ENCODE measurements at places on chromosomes 12 and 14.
A peak's percentile ranks its signal among the peaks of the same experiment; 100 is the strongest.

DNA sequence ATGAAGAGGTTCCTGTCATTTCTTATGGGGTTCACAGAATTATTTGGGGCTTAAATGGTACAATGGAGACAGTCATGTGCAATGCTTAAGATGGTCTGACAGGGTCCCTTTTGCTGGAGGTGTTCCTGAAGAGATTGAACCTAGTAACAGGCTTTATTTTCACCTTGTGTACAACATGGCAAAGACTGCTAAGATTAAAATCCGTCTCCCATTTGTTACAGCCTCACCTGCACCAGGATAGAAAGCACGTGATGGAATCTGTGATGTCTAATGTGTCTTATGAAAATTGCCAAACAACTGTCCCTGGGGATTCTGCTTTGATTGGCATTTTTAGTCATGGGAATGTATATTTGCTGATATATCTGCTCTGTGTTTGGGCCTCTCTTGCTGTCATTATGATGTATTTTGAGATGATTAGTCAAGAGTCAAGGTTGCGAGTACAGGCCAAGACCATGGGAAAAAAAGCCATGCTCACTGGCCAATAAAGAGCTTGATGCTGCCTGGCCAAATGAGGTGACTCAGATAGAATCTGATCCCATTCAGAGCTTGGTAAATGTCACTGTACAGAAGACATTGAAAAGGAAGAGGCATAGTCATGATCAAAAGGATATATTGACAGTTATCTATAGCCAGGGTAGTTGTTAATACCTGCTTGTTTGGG, 96.1 kb downstream of the FLRT2 start:
- peak; percentile 40 for DNase-seq

GRCh38 chr14:78970677-78971076, 800.5 kb downstream of the NRXN3 start:
- no peak for DNase-seq

DNA sequence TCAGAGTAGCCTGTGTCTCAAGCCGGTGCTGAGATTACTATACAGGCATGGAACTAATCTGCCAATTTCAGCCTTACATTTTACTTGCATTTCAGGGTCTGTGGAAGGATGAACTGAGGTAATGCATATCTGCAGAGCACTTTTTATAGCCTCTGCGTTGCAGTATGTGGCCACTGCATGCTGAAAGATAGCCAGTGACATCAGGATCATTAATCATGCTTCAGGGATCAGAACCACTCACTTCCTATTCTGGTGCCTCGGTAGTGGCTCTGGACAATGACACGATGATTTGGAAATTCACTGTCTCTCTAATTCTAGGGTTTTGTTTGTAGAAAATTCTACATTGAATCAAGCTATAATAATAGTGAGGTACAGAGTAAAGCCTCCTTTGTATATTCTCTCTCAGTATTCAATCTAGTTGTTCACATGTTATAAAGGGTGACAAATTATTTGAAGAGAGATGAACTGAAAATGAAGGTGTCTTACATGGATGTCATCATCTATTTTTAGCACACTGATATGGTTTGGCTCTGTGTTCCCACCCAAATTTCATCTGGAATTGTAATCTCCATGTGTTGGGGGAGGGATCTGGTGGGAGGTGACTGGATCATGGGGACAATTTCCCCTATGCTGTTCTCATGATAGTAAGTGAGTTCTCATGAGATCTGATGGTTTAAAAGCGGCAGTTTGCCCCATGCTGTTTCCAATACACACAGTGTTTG, 554.3 kb upstream of the MIS18BP1 start:
- no peak for DNase-seq

DNA sequence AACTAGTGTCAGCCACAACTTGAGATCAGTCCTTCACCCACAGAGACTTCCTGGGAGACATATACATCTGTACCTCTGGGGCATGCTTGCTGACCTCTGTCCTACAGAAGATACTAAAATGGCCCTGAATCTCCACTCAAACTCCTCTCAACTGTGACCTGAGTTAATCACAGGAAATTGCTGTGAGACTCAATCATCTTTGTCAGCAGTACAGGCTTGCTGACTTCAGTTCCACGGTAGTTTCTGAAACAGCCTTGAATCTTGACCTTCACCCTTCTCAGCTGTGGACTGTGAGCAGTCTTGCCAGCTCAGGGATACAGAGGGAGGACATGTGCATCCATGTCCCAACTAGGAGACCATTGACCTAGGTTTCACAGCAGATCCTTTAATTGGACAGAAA, 1.4 kb upstream of the KLRC1 start:
- no peak for DNase-seq

GRCh38 chr14:71136386-71137060, 229.3 kb downstream of the PCNX1 start:
- DNase-seq, result no peak

DNA sequence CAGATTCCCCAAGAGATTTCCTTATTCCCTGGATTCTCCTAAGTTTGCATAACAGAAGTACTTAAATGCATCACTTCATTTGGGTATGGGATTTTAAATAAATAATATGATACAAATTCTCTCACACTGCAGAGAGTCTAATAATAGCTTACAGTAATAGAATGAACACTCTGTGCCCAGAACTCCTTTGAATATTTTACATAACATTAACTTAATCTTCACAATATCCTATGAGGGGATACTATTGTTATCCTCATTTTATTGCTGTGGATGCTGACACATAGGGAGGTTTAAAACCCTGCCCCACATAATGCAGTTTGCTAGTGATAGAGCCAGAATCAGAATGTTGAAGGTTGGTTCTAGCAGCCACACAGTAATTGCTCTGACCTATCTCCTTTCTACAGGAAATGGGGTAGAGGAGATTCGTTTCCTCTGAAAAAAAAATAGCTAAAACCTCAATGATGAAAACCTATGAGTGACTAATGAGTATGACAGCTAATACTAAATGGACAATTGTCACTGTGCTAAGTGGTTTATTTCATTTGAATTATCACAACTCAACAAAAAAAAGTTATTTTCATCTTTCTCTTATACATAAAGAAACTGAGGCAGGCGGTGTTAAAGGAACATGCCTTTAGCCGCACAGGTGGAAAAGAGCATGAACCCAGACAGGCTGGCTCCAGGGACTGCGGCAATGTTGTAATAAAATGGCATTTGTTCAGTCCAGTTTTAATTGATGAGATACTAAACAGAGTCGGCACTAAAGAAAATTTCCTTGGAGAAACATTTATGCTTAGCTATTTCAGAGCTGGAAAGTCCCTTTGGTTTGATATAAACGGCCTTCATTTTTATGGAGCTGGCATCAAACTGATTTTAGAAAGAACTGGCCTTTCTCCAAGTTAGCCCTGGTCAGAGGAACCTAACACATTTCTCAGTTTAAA, 880.9 kb downstream of the NRXN3 start:
- DNase-seq, result no peak

GRCh38 chr12:25245491-25245890, 5.2 kb downstream of the KRAS start:
- DNase-seq, result no peak
